ENCODE measurements at places on chromosomes 1 and 21. TPM values are rescaled to one million over a fixed set of nuclear protein-coding genes. Genes with fewer than 3 reads are reported as not detected.

The HSD3B1 gene
- not detected for total RNA-seq

DNA sequence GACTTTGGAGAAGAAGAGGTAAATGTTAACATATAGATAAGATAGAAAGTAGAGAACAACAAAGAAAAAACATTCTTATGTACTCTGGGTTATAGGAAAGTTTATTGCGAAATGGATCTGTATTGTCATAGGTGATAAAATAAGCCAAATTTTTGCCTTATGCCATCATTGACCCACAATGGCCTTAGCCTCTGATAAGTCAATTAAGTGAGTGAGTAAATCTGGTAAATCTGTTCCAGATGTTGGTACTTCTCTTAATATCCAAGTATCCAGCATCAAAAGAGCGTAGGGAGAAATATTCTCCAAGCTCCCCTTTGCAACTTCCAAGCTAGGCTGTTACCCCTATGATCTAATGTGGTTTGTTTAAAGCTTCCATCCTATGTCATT lies 38.3 kb upstream of the CLCA4 start:
- no peak for DNase-seq

DNA sequence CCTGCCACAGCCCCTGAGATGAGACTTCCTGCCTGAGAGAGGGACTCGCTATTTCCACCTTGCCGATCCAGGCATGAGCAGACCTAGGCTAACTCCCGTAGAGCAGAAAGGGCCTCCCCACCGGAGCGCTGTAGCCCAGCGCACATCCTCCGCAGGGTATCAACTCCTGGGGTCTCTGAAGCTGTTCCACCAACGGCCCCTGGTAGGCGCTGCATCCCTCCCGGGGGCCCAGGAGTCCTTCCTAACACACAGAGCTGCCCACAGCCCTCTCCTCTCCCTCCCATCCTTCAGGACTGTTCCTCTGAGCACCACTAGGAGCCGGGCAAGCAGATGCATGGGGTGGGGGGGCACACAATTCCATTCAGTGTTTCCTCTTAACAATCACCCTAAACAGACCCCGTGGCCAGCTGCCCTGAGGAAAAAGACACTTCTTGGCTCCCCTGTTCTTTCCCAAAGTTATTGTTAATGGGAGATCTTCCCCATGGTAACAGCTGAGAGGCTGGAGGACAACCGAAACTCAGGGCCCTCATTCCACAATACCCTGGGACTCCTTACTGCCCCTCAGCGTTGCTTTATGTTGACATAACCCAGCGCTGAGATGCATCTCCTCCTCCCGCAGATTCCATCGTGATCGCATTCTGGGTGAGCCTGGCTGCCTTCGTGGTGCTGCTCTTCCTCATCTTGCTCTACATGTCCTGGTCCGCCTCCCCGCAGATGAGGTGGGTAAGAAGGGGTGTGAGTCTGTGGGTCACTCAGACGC lies 7.5 kb downstream of the MRAP start:
- DNase-seq: no peak

- DNase-seq: no peak
Measured at GRCh38 chr1:206065547-206066145, 12.7 kb downstream of the RHEX start.

The OR2T33 gene
- total RNA-seq: not detected

DNA sequence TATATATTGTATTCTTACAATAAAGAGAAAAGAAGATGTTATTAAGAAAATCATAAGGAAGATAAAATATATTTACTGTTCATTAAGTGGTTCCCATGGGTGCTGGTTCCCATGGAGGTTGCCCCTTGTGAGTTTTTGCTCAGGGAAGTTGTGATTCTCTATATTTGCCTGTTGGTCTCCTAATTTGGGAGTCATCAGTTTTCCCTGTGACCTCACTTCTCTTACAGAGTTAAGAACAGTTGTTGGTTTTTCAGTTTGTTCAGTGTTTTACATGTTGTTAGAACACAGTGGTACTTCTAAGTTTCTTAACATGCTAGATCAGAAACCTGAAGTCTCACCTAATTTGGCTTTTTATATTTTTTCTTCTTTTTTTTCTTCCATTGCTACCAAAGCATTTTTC lies 109.2 kb downstream of the OSBPL9 start:
- no peak for DNase-seq

DNA sequence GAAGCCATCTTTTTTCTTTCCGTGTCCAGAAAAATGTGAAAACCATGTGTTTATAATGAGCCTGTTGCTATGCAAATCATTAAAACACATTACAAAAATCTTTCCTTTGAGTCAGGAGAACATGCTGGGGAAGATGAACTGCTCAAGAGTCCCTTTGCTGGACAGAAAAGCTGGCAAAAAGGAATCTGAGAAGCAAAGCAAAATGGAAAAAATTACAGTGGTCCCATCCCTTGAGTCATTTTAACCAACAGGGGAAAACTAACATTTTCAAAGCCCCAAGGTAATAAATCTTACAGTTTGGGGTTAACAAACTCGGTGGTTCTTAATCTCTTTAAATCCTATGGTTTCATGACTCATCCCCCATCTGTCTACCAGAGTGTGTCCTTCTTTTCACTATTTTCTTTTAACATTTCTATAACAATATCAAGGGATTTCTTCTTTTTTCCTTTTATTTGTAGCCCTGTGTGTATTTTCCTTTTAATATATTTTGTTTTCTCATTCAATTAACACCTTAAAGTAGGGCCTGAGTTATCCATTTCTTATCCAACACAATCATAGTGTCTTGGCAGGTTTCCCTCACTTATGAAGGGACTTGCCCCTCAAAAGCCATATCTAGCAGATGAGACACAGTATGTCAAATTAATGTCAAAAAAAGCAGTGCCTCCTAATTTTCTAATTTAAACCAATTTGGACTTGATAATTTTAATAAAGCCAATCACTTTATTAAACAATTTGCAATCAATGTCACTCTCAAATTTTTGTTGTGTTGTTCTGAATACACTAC lies 105.4 kb downstream of the PTPN14 start:
- no peak for DNase-seq

- DNase-seq: no peak
Measured at GRCh38 chr1:167404161-167404888, 114.0 kb downstream of the CD247 start.

DNA sequence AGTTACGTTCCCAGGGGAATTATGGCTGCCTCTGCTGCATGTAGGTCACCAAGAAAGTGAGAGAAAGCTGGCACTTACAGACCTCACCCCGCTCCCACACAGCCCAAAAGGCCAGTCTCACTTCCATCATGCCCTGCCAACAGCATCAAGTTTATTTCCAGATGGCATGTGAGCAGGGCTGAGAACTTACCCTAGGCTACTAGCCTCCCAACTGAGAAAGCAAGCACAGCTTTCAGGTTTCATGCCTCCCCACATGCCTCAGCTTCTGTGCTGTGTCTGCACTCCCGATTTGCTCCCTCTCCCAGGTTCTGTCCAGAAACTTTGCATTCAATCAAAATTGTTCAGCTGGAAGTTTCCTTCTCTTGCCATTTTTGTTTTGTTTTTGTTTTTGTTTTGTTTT lies 59.1 kb upstream of the CRB1 start:
- no peak for DNase-seq

- DNase-seq: no peak
Measured at GRCh38 chr1:56444960-56445646, 134.3 kb downstream of the PLPP3 start.

The MAP3K21 gene
- total RNA-seq: 4.4 TPM

DNA sequence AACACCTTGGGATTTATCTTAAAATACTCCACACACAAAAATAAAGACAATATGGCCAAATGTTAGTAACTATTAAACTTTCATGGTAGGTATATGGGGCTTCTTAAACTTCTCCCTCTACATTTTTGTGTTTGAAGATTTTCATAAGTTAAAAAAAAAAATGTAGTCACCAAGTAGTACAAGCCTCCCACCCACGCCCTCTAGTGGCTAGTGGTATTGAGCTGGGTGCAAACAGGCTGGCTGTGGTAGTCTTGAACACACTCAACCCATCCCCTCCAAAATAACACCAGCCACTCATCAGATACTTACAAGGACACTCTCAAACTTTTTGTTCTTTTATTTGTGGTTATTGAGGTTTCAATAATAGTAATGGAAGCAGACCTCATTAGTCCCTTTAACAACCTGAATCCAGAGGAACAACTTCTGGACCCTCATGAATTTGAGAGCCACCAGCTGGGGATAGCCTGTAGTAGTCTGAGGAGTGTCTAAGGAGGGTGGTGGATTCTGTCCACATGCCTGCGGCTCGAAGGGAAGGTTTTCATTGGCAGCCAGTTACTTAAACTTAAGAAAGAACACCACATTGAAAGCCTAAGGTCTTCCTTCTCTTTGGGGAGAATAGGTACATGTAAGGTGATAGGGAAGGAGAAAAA lies 15.6 kb downstream of the RD3 start:
- peak; percentile 82 for DNase-seq

- DNase-seq: peak; percentile 79
Measured at GRCh38 chr1:15323351-15323988, 76.4 kb downstream of the FHAD1 start.

- no peak for DNase-seq
Measured at GRCh38 chr1:56495538-56495937, 83.8 kb downstream of the PLPP3 start.

The GSTM5 gene
- total RNA-seq: not detected

GRCh38 chr1:205365945-205366463 lies 9.3 kb upstream of the KLHDC8A start:
- DNase-seq: no peak

The ADORA3 gene
- 0.18 TPM for total RNA-seq

DNA sequence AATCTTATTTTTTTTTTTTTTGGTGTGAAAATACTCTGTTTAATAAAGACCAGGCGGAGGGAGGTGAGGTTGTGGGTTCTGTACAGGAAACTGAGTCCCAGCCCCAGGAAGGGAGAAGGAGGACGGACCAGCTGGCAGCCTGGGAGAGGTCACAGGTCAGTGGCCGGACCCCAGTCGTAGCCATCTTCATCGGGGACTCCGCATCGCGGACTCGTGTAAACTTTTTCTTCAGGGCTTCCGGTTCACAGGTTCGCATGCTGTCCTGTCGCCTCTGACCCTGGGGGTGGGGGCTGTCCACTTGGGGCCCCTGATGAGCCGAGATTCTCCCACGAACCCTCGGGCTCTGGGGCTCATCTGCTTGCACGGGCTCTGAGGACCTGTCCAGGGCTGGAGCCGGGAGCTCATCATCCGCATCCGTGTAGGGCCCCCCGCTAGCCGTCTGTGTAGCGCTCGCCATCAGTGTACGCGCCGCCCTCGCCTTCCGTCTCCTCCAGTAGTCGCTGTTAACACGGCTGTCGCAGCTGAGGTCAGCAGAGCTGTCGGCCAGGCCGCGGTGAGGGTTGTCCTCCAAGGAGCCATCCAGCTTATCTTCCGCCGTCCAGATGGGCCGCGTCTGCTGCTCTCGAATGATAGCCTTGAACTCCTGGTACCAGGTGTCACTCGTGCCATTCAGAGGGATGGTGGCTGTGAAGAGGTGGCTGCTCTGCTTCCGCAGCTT lies 975.7 kb upstream of the PRMT6 start:
- DNase-seq: no peak

- DNase-seq: no peak
Measured at GRCh38 chr1:119314001-119314796, 54.4 kb upstream of the HAO2 start.

The MACO1 gene
- total RNA-seq: 16.3 TPM

The EFCAB7 gene
- total RNA-seq: 6.8 TPM

The HMCN1 gene
- total RNA-seq: under 0.01 TPM

- no peak for DNase-seq
Measured at GRCh38 chr1:14294860-14295536, 303.5 kb upstream of the KAZN start.

GRCh38 chr1:247440001-247440620 lies 17.8 kb downstream of the OR2B11 start:
- no peak for DNase-seq

- DNase-seq: no peak
Measured at GRCh38 chr1:40909281-40909680, 47.1 kb upstream of the CITED4 start.

DNA sequence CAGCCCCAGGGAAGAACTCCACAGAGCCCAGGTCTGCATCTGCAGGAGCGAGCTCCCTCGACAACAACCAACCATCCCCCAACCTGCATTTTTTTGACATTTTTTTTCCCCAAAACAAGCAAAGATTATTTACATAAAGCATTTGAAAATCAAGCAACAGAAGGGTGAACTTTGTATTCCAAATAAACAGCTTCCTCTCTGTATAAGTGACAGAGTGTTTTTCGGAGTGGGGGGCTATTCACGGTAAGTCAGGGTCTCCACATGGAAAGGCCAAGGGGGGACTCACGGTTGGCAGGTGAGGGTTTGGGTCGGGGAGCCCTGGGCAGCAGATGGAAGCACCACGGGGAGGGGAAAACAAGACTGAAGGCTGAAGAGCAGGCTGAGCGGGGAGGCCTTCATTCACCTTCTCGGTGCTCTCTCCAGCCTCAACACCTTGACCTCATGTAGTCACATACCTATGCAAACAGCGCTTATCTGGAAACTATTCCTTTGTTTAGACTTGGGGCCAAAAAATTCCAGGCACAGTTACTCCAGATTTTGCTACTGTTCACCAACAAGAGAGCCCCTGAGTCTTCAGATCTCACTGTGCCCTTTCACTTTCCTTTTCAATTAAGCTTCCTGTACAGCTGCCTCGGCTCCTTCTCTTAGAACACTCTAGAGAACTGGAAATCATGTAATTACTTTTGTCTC lies 27.6 kb downstream of the C2CD2 start:
- DNase-seq: peak; percentile 39

DNA sequence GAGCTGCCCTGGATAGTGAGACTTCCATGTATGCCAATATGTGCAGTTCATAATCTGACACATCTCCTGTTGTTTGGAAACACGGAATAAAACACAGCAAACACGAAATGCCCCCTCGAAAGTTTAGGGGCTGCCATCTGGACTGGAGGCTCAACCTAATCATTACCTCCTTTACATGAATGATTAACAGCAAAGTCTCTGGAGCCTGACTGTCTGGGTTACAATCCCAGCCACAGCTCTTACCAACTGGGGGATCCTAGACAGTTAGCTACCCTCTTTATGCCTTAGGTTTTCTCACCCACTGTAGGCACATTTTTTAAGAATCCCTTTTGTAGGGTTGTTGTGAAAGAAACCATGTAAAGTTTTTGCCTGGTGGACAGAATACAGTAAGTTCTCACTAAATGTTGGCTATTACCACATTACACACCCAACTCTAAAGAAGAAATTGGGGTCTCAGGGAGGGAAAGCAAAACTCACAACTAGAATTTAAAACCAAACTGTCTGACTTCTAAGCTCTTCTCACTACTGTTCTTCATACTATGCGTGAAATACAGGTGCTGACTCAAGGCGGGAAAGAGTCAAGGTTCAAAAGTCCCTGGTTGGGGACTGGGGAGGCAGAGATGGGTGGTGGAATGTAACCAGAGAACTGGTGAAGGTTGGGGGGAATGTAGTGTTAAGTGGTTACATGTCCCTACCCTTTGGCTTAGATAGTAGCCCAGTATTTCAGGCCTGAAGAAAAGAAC lies 24.2 kb downstream of the CYP4A22 start:
- DNase-seq: no peak

GRCh38 chr1:205477759-205478247 lies 22.0 kb upstream of the BLACAT1 start:
- no peak for DNase-seq

GRCh38 chr1:35707601-35708440 lies 10.9 kb downstream of the C1orf216 start:
- DNase-seq: no peak

Data from activated CD4-positive, alpha-beta memory T cell treated with anti-CD3 and anti-CD28 coated beads, Interleukin-2, amount 10 ng/mL, durations not matched to agents 7 days and 5 days (primary cell).